Activated CD4-positive, alpha-beta T cell treated with anti-CD3 and anti-CD28 coated beads, Interleukin-2, amount 50 U/mL, for 4 hours (primary cell): ENCODE measurements at places on chromosomes 5 and 9.

DNA sequence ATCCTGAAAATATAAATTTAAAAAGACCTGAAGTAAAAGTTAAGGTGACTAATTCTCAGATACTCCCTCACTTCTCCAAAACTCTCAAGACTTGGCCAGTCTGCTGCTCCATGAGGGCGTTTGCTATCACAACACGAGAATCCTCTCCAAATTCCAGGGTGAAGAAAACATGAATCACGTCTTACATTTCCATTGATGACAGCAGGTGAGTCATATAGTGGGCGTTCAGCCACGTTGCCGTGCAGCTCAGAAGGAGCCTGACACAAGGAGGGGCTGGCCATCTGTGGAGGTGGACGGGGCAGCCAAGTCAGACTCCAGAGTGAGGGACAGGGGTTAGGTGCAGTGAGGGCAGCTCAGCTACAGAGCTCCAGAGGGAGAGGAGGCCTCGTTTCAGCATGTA lies 555.1 kb upstream of the ADAMTS16 start:
- no peak for DNase-seq

GRCh38 chr9:131668439-131669268 lies 71.2 kb downstream of the RAPGEF1 start:
- peak; percentile 66 for DNase-seq

- DNase-seq, result no peak
Observed at GRCh38 chr9:133282464-133283238, 7.7 kb upstream of the ABO start.

GRCh38 chr9:112076814-112077213 lies 98.3 kb downstream of the SUSD1 start:
- DNase-seq, result no peak

- no peak for DNase-seq
Observed at GRCh38 chr5:176673651-176674583, 26.6 kb downstream of the TSPAN17 start.

DNA sequence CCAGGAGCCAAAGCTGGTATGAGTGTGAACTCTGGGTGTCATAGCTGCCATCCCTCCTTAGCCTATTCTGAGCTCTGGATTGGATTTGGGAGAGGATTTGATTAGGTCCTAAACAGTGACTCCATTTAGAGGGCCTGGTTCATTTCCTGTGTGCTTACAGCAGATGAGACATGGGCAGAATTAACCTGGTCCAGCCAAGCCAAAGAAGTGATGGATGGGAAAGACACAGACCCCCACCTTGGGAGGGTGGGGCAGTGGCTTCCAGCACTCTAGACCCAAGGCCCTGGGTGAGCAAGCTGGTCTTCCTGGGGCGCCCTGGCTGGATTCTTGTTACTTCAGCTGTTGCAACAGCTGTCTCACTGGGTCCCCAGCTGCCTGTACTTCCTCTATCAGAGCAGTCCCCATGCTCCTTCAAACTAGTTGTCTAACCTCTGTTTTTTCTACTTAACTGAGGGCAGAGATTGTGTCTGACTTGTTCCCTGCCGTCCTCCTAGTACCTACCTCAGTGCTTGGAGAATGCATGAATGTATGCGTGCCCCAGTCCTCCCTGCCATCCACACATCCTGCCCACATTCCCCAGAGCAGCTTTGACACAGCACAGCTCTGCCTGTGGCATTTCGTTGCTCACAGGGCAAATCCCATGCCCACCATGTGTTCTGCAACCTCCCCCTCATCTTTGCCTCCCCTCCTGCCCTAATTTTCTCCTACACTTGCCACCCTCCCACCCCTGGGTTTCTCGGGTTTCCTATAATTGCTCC lies 115.9 kb downstream of the RGS3 start:
- no peak for DNase-seq

- DNase-seq, result no peak
Observed at GRCh38 chr5:151779531-151780125, 7.9 kb downstream of the G3BP1 start.

DNA sequence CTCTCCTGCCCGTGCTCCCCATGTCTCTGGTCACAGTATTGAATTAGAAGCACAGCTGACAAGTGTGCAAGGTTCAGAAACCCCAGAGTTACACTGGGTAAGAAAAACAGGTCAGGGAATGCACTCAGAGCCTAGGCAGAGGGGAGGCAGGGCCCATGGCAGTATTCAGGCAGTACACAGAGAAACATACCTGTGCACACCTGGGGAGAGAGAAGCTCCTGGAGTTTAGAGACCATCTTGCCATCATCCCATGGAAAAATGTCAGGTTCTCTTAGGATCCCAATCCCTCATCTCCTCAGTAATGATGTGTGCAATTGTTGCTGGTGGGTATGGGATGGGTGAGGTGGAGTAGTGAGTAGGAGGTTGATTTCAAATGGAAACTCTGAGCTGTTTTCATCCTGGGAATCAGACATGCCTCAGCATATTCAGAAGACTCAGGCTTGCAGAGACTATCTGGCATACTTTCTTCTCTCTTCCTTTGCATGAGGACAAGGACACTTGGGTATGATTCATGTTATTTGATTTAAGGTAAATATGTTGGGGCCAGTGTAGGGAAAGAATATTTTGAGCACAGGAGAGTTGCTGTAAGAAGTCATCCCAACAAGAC lies 228.5 kb downstream of the ESM1 start:
- no peak for DNase-seq
